ENCODE measurements at places on chromosomes 12 and 14.

DNA sequence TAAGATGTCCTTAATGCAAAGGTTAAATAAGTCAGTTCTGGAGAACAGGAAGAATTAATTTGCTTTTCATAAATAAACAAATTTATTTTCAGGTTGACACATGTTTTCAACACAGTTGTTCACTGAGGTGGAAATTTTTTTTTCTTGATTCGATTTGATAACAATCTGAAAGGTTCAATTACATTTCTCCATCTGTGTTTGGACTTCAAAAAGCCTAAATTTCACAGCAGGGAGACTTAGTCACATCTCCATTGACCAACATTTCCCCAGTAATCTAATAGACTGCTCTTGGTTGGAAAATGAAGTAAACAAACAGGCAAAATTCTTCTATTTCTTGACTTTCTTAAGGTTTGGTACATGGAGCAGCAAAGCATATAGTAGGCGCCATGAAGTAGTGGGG, 134.9 kb upstream of the CPNE8 start:
- no peak for DNase-seq

DNA sequence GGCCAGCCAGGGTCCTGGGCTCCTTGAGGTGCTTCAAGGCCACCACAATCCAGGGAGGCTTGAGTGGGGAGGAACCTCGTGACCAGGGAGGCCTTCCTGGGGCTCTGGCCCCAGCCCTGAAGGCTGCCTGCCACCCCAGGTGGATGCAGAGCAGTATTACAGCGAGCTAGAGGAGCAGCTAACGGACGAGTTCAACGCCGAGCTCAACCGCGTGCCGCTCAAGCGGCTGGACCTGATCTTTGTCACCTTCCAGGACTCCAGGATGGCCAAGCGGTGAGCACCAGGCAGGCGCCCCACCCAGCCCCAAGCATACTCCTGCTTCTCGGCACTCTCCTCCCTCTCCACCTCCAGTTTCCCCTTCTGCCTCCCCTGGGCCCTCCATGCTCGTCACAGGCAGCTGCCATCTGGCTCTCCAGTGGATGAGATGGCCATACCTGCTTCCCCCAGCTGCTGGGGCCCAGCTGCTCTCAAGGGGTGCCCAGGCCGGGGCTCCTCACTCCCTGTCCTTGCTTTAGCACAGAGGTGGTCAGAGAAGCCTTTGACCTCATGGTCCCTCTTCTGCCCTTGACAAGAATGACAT, 30.6 kb downstream of the NGB start:
- no peak for DNase-seq

DNA sequence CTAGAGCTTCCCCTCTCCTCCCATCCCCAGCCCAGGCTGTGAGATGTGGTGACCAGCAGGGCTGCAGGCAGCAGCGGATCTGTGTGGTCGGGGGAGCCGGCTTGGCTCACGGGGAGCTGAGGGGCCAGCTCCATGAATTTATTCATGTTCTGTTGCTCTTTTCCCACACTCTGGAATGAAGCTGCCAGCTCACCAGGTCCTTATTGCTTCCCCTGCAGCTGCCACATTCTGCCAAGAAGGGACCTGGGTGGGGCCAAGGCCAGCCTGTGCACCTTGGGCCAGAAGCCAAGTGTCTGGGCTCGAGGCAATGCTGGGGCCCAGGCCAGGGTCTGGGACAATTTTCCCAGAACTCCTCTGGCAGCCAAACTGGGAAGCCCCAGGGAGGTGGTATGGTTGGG, 2.5 kb upstream of the C1QL4 start:
- no peak for DNase-seq

DNA sequence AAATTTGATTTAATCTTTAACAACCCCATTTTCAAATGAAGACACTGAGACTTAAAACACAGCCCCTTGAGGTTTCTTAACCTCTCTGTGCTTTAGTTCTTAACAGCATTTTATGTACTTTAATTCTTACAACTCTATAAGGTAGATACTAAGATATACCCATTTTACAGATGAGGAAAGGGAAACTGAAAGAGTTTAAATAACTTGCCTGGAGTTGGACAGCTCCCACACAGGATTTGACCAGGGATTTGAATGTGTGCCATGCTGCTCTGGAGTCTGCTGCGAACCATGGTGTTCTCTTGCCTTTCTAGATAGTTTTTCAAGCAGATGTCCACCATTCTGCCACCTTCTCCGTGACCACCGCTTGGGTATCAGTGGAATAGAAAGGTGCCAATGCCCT, 28.2 kb downstream of the RNFT2 start:
- DNase-seq = no peak

GRCh38 chr12:40099423-40099853, 6.4 kb downstream of the SLC2A13 start:
- no peak for DNase-seq

GRCh38 chr14:68977718-68978171, 1.4 kb downstream of the ACTN1 start:
- DNase-seq = peak; percentile 82

DNA sequence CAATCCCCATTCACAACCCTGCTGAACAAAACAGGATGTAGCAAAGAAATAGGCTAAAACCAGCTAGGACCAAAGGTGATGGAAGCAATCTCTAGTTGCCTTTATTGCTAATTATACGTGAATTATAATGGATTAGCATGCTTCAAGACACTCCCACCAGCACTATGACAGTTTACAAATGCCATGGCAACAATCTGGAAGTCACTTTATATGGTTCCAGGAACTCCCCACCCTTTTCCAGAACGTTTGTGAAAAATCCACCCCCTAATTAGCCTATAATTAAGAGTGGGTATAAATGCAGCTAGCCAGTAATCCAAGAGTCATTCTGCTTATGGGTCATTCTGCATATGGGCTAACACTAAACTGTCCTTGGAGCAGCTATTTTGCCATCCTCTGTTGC, 328.7 kb downstream of the FLRT2 start:
- no peak for DNase-seq

GRCh38 chr12:53804429-53804828, 52.6 kb upstream of the CISTR start:
- no peak for DNase-seq

DNA sequence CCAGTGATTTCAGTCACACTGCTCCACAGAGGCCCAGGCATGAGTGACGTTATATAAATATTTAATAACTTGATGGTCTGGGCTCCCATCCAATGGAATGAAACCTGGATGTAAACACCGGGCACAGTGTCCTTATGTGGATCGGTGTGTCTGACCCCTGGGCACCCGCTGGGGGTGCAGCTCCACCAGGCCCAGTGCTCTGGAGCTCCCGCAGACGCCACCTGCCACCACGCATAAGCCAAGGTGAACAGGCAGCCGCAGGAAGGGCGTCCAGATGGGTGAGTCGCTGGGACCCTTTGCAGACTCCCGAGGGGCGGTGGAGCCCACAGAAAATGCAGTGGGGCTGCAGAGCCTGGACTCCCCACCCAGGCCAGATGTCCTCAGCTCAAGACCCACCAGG, 121.6 kb downstream of the SCARB1 start:
- no peak for DNase-seq

DNA sequence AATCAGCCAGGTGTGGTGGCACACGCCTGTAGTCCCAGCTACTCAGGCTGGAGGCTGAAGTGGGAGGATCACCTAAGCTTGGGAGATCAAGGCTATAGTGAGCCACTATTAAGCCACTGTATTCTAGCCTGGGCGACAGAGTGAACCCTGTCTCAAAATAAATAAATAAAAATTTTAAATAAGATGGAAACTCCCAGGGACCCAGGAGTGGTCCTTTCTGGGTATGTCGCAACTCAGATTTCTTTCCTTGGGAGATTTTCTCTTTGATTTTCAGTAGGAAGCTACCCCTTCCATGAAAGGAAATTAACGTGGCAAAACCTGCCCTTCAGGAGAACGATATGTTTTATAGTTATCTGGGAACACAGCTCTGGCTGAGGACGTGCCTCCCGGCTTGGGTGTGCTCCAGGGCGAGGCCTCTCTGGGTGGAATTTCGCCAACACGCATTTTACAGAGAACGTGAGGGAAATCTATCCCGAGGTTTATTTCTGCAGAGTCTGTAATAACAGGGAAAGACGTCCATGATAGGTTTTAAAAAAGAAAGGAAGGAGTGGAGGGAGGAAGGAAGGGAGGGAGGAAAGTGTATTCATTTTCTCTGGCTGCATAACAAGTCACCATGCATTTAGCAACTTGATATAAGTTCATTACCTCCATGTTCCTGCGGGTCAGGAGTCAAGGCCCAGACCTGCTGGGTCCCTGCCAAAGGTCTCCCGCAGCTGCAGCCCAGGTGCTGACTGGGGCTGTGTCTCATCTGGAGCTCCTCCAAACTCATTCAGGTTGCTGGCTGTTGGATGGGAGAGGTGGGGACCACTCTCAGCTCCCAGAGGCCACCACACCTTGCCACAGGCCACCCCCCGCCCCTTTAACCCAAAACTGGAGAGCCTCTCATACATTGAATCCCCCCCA, 80.6 kb upstream of the GSC start:
- no peak for DNase-seq

DNA sequence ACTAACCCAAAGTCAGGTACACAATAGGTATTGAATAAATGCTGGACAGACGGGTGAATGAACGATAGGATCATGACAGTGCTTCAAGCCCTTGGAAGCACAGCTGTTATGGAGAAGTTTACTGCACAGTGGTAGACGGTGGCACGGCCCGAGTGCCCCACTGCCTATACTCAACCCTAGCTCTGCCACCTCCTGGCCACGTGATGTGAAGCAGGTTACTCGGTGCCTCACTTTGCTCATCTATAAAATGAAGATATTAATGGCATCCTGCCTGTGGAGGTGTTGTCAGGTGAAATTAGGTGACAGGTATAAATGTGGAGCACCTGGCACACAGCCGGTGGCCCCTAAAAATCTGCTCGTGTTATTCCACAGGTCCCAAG, 5.8 kb downstream of the ASB2 start:
- no peak for DNase-seq

- no peak for DNase-seq
These were observed 23.2 kb downstream of the BCL11B start for GRCh38 chr14:99248761-99249171.

DNA sequence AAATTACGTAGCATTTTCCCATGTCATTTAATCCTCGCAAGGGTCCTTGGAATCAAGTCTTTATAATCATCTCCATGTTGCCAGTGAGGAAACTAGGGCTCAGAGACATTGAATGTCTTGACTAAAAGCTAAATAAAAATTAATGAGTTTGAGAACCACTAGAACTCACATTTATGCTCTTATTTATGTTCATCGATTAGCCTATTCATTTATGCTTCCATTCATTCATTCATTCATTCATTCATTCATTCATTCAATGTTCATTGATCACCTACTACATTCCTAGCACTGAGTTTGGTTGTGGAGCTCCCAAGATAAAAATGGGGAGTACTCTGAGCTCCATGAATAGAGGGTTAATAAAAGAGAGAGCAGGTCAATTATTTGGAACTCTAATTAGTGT, 59.7 kb downstream of the KCNA1 start:
- no peak for DNase-seq
